ENCODE measurements at places on chromosomes 13 and 19.

DNA sequence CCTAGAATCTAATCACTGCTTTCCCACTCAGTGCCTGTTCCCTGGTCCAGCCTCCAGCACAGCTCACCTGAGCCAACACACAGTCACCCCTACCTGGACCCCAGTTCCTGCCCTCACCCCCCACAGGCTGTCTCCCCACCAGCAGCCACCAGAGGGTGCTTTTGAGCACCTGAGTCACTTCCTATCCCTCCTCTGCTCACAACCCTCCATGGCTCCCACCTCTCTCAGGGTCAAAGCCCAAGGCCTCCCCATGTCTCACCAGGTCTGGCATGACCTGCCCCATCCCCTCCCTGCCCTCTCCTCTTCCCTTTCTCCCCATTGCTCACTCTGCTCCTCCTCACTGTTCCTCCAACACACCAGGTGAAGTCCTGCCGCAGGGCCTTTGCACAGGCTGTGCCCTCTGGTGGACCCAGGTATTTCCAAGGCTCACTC, 7.1 kb upstream of the DPP9 start:
- peak; percentile 39 for DNase-seq

- DNase-seq = no peak
Observed at GRCh38 chr13:22114630-22115311, 443.9 kb downstream of the FGF9 start.

GRCh38 chr13:91630946-91631345, 232.5 kb downstream of the GPC5 start:
- no peak for DNase-seq

DNA sequence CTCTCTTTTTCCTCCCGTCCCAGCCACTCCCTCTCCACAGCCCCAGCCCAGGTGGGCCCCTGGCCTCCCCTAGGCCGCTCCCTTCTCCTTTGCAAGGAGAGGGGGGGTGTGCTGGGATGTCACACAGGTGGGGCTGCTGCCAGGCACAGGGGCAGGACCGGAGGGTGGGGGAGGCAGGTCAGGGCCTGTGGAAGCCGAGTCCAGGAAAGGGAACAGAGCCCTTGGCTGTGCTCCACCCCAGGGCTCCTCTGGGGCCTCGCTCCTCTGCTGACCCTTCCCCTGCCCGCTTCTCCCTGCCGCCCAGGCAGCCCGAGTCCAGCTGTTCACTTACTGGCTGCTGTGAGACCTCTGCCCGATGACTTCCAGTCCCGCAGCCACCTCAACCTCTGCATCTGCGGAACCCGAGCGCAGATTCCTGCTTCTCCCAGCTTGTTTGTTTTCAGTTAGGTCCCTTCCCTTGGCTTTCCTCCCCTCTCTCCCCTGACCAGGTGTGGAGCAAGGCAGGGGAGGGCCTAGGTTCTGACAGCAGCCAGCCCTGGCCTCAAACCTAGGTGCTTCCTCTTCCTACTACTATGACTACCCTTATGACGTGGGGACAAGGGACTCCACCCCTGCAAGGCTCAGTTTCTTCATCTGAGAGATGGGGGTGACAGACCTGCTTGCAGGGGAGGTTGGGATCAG, 850 bp upstream of the KLK11 start:
- no peak for DNase-seq

DNA sequence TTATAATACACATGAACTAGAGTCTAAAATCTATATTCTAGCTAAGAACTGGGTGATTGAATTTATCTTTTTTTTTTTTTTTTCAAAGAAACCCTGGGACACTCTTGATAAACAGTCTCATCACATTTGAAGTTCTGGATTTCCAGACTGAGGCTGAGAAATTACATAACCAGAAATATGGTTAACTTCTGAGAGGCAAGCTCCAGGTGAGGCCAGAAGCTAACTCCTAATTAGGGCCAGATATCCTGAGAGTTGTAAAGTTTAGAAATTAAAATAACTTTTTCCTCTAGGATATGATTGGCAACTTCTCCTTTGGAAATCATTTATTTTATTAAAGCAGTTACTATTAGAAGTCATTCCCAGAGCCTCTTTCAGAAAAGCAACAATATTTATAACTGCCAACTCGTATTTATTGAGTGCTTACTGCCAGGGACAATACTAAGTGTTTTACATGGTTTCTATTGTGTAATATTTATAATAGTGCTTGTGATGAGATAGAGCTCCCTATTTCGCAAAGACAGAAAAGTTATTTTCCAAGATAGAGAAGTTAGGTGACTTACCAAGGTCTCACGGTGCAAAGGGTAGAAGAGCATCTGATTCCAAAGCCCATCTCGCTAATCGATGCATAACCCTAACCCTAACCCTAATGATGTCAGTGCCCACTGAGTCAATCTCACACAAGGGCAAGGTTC, 187.7 kb downstream of the DCT start:
- DNase-seq = no peak

- DNase-seq = no peak
Observed at GRCh38 chr13:59963383-59963782, 200.3 kb downstream of the DIAPH3 start.

GRCh38 chr13:101283782-101284181, 132.5 kb downstream of the NALCN start:
- DNase-seq = no peak

GRCh38 chr19:2249880-2250765, 1.0 kb downstream of the AMH start:
- no peak for DNase-seq

DNA sequence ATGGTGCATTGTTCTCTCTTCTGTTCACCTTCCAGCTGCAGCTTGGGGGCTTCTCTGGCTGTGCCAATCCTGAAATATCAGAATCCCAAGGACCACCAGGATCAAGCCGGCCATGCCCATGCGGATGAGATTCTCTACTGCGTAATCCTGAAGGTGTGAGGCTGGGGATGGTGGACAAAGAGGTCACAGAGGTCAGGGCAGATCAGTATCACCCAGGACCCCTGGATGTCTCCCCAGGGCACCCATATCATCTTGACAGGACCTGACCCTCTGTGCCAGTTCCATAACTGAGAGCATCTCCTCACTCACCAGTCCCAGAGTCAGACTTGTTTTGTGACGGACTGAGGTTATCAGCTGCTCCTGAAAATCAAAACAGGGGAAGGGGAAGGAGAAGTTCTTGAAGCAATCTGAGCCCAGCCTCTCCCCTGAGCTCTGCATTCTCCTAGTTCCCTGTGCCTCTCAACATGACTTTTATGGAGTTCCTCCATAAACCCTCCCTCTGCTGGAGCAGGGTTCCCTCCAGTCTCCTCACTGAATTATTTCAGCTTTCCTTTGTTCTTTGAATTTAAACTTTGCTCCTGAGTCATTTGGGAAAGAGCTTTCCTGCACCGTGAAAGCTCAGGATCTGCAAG, 5.5 kb downstream of the LILRA5 start:
- no peak for DNase-seq

DNA sequence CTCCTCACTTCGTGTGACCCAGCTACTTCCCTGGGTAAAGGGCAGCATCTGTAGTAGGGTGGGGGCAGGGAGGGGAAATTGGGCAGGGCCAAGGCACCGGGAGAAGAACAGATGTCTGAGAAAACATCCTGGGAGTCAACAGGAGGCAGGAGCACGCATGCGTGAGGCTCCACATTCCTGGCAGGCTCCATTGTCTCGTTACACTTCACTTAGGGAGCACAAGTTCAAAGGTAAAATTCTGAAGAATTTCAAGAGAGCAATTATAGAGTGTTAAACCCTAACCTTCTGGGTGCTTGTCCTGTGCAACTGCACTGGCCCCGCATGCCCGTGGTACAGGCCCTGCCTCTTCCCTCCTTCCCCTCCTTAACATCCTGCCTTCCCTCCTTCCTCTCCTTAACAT, 79.6 kb upstream of the POMP start:
- no peak for DNase-seq

DNA sequence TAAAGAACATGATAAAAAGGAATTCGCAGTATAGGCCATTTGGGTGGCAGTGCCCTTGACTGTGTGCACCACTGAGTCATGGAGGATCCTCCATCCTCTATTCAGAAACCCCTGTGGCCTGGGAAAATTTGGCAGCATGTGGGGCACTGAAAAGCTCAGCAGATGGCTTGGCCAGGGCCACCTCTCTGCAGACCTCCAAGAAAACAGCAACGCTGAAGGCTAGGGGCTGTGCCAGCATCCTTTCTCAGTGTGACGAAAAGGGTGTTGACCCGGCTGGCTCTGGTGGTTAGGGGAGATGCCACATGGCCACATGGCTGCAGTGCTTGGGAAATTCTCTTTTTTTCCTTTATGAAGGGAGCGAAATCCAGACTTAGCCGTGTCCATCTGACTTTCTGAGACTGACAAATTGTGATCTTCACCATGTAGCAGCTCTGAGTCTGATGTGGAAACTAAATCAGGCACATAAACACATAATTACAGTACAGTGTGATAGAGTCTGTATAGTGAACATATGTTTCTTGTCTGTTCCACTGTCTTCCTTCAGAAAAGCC, 178.0 kb downstream of the KCTD12 start:
- DNase-seq = no peak

GRCh38 chr19:29552454-29553280, 26.9 kb downstream of the VSTM2B start:
- DNase-seq = no peak

- DNase-seq = peak; percentile 5
Observed at GRCh38 chr19:37817180-37817981, 38.0 kb upstream of the ZNF573 start.

DNA sequence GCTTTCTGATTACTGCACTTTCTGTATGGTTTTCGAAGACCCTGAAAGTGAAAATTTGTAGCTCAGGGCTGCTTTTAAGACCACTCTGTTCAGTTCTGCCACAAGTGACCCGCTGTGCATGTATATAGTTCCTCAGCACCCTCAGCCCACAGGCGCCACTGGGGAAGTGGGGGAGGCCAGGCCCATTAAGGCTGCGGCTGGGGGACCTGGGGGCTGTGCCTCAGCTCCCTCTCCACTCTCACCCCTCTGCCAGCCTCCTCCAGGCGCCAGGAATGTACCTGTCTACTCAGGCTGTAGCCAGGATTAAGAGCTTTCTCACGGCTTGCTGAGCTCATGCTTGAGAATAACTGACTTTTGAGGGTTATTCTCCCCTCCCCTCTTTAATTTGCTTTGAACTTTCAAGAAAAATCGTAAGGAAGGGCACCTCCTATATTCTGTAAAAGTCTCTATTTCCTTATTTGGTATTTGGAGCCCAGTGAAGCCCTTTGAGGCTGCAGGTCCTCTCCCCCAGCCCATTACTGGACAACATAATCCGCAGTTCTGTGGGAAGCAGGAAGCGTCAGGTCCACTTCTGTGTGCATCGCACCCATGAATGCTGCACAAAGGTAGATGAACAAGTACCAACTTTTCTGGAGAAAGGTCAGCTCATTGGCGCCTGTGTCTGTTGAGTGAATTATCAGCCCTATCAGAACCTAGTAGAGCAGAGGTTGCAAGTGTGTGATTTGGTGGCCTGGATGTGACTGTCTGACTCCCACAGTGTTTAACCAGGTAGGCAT, 29.6 kb downstream of the GJA3 start:
- no peak for DNase-seq

DNA sequence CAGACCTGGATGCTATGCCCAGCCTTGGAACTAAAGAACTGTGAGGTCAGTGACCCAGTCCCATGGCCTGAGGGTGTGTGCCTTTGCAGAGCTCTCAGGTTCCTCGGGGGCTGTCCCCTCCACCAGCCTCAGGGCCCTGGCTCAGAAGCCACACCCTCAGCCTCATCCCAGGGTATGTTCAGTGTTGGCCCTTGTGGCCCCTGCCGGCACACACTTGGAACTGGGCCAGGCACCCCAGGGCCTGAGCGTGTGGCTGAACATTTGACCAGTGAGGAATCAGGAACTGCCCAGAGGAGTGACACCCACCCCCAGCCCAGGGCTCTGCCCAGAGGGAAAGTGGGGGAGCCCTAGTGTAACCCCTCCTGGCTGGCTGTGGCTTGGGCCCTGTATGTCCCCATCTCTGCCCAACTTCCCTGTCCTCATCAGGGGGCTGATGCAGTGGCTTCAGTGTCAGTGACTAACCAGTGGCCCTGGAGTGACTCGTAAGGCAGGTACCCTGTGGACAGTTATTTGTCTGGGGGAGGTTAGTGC, 10.0 kb downstream of the NKPD1 start:
- DNase-seq = no peak

DNA sequence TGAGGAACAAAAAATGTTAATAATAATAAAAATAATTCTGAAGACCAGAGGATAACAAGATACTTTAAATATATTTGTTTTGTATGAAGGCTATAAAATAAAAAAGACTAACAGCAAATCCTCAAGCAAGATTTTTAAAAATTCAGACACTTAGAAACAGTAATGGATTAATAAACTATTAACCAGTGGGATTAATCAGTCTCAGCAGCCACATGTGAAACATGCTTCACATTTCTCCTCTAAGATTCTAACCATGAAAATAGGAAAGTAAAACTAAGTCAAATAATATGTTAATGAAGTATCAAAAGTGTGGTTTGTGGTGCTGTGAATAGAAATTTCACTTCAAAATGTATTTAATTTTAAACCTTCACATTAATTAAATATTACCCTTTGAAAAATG, 57.4 kb downstream of the KCNRG start:
- no peak for DNase-seq

DNA sequence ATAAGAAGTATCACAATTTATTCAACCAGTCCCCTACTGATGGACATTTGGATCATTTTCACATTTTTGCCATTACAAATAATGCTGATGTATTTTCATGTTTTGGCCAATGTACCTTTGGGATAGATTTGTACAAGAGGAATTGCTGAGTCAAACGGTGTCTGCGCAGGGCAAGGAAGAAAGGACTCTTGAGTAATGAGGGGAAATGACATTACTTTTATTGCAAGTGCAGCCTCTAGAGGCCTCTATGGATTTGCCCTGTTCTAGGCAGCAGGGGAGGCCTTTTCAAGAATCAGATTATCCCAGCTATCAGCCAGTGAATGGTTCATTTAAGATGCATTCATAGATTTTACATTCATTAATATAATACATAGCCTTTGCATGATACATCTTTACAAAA, 32.9 kb upstream of the GTF3A start:
- no peak for DNase-seq

- DNase-seq = no peak
Observed at GRCh38 chr19:50638600-50638999, 1.1 kb downstream of the SYT3 start.

GRCh38 chr13:97124915-97125809, 97.0 kb upstream of the MBNL2 start:
- DNase-seq = no peak

GRCh38 chr19:958967-959855, 24.9 kb upstream of the WDR18 start:
- DNase-seq = no peak

DNA sequence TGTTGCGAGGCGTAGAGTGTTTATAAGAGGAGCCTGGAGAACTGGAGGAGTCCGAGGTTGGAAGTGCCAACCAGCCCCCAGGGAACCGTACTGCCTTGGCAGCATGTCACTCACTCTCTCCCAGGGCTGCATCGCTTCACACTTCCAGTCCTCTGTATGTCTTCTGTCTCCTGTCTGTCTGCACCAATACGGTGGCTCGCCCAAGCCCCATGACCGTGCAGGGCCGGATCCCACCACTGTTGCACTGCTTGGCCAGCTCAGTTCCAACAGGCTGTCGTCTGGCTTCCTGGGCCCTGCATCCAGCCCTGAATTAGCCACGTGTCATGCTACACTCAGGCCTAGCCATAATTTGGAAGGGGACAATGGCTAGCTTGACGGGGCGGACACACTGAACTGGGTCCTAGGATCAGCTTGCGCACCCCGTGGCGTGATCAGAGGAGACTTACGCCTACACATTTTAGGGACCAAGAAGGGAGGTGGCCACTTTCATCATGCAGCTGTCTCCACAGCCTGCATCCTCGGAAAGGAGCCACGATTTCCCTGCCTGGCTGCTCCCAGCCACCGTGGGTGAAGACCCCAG, 147.1 kb downstream of the URI1 start:
- no peak for DNase-seq
